ENCODE measurements at places on chromosomes 5 and 9. TPM values are rescaled to one million over a fixed set of nuclear protein-coding genes. Genes with fewer than 3 reads are reported as not detected.
A peak's percentile ranks its signal among the peaks of the same experiment; 100 is the strongest.

The LOX gene
- 9.2 TPM for total RNA-seq

The PTCD2 gene
- total RNA-seq: 9.8 TPM

GRCh38 chr5:178086266-178086665, 27.1 kb upstream of the N4BP3 start:
- DNase-seq: no peak

- DNase-seq: peak; percentile 87
These were observed 709 bp downstream of the ELL2 start for GRCh38 chr5:95960667-95961616.

- DNase-seq: peak; percentile 11
These were observed 35.5 kb downstream of the BICD2 start for GRCh38 chr9:92728831-92729734.

Data from kidney (tissue), 22 donors.